ENCODE measurements at places on chromosomes 4 and X. TPM values are rescaled to one million over a fixed set of nuclear protein-coding genes. Genes with fewer than 3 reads are reported as not detected.

Gene FRMPD3
- total RNA-seq = not detected

GRCh38 chrX:133374874-133375387 is 40.4 kb downstream of the GPC4 start:
- DNase-seq = no peak

Gene TSPAN5
- total RNA-seq = 20.5 TPM

DNA sequence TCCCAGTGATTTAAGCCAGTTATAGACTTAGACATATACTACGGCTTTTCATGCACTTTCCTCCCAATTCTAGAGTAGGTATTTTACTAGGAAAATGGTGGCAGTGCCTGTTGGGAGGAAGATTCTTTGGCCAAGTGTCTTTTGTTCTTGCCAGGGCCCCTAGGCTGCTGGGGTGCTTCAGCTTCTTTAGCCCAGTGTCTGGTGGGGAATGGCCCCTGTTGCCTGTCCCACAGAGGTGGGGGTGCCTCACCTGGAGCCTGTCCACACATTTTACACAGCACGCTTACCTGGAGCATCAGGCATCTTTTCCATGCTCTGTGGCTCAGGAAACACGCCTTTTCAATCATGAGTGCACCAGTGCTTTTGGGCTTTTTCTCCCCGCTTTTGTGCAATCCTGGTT is 33.2 kb upstream of the MSANTD1 start:
- DNase-seq = no peak

DNA sequence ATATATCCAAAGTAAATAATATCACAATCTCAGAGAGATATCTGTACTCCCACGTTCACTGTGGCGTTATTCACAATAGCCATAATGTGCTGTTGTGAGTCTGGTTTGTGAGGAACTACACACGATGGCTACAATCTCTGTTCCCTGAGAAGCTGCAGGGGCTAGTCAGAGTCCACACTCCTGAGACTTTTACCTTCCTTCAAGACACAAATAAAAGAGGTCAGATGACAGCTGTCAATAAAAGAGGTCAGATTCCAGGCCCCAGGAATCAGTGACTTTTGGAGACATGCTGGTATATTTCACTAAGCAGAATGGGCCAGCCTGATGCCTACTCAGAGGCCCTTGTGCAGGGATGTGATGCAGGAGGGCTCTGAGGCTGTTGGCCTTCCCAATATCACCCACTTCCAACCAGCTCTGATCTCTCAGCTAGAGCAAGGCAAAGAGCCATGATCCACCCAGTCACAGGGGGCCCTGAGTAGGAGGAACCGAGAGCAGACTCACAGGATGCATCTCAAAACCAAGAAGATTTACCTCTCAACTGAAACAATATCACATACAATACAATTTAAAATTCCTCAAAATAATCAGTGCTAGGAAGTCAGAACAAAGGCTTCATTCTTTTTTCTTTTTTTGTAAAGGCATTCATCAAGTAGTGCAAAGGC is 13.8 kb downstream of the FRYL start:
- DNase-seq = no peak

Gene TMEM144
- total RNA-seq = 12.2 TPM

Gene ATP11C
- total RNA-seq = 23.1 TPM

GRCh38 chrX:115330498-115331168 is 41.1 kb downstream of the LUZP4 start:
- peak; percentile 14 for DNase-seq

- DNase-seq = no peak
These were observed 52.1 kb downstream of the ABLIM2 start for GRCh38 chr4:8106451-8107025.

DNA sequence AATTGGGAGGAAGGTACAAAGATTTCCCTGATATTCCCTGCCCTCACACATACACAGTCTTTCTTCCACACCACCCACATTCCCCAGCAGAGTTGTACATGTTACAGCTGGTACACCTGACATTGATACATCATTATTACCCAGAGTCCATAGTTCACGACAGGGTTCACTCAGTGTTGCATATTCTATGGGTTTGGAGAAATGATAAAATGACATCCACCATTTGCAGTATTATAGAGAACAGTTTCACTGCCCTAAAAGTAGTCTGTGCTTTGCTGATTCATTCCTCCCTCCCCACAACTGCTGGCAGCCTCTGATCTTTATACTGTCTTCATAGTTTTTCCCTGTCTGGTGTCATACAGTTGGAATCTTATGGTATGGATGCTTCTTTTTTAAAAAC is 15.0 kb downstream of the AGA start:
- no peak for DNase-seq

Gene BEX1
- total RNA-seq = 40.2 TPM

GRCh38 chr4:110503270-110504083 is 27.5 kb downstream of the ENPEP start:
- DNase-seq = no peak

- no peak for DNase-seq
These were observed 50.9 kb downstream of the PRKG2 start for GRCh38 chr4:81164126-81164525.

DNA sequence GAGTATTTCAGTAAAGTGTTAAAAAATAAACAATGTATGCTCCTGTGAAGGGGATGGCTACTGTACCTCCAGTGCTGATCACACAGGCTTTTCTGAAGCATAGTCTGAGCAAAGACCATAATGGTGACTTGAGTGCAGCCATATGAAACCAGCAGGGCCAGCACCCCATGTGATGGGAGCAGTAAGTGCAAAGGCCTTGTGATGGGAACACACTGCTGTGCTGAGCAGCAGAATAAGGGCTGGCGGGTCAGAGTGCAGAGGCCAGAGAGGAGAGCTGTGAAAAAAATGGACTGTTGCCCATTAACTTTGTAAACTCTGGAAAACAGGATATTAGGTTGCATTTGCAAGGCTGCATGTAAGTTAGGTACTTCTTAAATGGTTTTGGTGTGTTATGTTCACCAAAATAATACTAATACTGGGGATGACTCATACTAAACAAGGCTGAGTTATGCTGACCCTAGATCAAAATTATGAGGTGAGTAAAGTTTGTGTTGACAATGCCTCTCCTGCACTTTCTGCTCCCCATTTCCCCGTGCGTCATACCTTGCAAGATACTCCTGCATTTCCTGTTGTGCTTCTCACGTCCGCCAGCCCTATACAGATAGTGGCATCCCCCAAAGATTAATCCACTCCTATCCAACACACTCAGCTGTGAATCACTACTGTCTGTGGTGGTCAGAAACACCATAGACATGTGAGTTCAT is 67.0 kb upstream of the FAM9A start:
- no peak for DNase-seq

DNA sequence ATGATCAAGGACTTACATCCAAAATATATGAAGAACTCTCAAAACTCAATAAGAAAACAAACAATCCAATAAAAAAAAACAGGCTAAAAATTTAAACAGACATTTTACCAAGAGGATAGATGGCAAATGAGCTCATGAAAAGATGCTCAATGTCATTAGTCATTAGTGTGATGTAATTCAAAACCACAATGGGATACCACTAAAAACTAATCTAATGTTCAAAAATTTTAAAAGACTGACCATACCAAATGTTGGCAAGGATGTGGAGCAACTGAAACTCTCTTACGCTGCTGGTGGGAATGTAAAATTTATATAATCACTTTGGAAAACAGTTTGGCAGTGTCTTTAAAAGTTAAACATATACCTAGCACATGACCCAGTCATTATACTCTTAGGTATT is 43.7 kb downstream of the RPS6KA6 start:
- no peak for DNase-seq

GRCh38 chr4:87224141-87224923 is 3.9 kb upstream of the KLHL8 start:
- DNase-seq = no peak

DNA sequence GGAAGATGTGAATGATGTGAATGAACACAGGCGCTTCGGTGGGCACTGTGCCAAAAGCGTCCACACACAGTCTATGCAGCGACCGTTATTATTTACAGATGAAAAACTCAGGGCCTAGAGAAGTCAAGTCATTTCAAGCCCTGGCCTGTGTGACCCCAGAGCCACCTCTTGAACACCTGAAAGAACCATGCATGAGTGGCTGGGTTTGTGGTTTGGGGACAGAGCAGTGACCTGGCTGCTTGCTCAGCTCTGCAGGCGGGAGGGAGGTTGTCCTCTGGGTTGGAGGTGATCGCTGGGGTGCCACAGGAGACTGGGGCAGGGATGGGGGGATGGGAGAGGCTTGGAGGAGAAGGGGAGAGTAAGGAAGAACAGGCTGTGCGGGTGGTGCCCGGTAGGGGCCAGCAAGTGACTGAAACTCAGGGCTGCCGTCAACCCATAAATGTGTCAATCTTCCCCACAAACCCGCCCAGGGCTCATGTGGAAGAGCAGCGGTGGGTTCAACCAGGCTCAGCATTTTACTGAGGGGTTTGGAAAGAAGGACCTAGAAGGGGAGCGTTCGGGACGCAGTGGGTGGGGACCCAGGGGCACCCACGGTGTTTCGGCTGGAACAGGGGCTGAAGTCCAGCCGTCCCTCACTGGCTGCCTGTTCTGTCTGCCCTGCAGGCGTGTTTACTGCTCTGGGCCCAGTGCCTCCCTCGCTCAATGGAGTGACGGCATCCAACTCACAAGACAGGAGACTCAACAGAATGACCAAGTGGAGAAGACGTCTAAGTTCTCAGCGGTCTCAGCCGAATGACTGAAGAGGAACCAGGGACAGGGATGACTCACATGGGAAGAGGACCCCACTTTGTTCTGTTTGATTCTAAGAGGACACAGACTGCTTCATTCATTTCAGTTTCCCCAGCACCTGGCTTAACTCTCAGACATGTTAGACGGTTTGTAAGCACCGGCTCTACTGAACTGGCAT is 167.8 kb downstream of the AFAP1 start:
- DNase-seq = no peak

Gene SMS
- total RNA-seq = 142 TPM

Gene SLITRK4
- total RNA-seq = 5.1 TPM

Gene MTTP
- total RNA-seq = 0.07 TPM

Gene OPHN1
- 3.1 TPM for total RNA-seq

- no peak for DNase-seq
These were observed 188.7 kb downstream of the STIM2 start for GRCh38 chr4:27049239-27049829.

- DNase-seq = no peak
These were observed 79.7 kb downstream of the ABCB7 start for GRCh38 chrX:75076429-75076828.

Gene C4orf46
- total RNA-seq = 14.1 TPM

- no peak for DNase-seq
These were observed 28.3 kb upstream of the MSANTD1 start for GRCh38 chr4:3220476-3221183.

DNA sequence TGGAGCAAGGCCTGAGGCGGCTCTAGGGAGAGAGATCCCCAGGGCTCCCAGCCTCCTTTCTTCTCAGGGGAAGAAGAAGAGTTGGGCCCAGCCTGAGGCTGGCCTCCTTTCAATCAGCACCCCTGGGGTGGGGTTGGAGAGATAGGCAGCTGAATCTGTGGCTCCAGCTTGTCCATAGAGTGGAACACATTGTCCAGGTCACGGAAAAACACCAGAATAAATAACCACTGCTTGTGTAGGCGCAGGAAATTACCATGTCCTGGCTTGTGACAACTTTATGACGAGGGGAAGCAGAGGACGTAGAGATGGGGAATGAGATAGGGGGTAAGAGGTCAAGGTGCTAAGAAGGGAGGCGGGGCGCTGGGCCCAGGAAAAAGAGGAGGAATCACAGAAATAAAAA is 80.8 kb upstream of the EFNB1 start:
- DNase-seq = no peak

DNA sequence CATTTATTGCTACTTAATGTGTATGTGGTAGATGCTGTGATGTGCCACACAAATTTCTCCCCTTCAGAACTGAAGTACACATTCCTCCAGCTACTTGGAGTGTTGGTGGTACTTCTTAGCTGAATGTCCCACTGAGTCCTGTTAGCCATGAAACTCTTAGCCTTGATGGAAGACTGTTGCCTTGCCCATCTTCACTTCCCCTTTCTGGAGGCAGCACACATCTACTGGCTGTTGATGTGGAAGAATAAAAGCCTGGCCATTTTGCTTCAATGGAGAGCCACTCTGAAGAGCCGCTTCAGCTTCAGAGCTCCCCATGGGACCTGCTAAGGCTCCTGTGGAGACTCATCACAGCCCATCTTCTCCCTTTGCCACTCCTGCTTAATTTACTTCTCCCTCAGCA is 157.7 kb upstream of the PITX2 start:
- DNase-seq = no peak

DNA sequence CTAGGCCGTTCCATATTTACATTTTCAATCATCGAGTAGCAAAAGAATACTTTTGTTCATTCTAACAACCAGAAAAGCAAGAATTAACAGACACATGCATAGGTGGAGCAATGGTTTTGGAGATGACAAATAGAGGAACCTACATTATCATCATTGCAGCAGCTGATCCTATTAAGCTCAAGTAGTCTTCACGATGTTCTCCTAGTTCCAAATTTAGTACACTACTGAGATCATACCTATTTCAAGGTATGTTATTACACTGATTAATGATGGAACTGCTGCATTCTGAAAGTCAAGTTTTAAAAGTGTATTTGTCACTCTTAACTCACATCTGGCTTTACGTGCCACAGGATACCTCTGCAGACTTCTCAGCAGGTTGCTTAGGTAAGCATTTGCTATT is 87.4 kb downstream of the ADGRA3 start:
- no peak for DNase-seq

DNA sequence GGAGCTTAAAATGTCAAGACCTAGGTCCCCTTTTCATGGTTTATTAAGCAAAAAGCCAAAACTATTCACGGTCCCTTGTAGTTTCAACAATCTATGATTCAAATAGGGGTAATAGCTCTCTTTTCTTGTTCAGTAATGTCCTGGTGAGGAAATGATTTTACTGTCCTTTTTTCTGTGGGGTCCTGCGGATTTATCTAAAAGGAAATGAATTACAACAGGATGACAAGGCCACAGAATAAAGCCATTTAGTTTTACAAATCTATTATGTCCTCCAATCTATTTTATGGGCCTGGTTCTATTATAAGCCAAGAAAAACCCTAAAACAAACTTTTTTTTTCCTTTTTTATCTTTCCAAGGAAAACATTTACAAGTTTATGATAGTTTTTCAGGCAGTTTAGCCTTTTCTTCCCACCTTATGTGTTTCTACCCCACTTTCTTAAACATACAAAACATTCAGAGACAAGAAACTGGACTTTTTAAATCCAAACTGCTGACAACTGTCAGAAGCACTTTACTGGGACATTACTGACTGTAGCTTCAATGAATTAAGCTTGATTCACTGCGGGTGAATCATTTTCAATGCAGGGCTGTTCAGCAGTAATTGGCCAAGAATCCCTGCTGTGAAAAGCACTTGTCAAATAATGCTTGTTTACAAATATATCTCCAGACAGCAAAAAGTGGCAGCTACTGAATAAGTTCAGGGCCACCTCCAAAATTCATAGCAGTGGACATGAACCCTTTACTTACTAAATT is 4.3 kb downstream of the EPHA5 start:
- DNase-seq = no peak

Gene CCDC149
- 4.9 TPM for total RNA-seq

Gene MRFAP1
- total RNA-seq = 255 TPM

- DNase-seq = no peak
These were observed 55.5 kb downstream of the GSPT2 start for GRCh38 chrX:51798701-51799100.

Measured in kidney epithelial cell (primary cell).